ENCODE measurements at places on chromosomes 3 and 15.

- DNase-seq: no peak
- H3K36me3 ChIP-seq: no peaks in the 10 kb centered on the region
- H3K4me1 ChIP-seq: peaks cover 30% of the 10 kb centered on the region
- no peak overlapping the region for H3K27ac ChIP-seq
These were observed 1.4 kb downstream of the CCR5AS start for GRCh38 chr3:46405301-46406019.

GRCh38 chr3:108322352-108322751 lies 26.0 kb downstream of the HHLA2 start:
- DNase-seq: no peak
- no peak overlapping the region for H3K27ac ChIP-seq
- no peak overlapping the region for H3K4me3 ChIP-seq
- H3K36me3 ChIP-seq: no peaks in the 10 kb centered on the region

DNA sequence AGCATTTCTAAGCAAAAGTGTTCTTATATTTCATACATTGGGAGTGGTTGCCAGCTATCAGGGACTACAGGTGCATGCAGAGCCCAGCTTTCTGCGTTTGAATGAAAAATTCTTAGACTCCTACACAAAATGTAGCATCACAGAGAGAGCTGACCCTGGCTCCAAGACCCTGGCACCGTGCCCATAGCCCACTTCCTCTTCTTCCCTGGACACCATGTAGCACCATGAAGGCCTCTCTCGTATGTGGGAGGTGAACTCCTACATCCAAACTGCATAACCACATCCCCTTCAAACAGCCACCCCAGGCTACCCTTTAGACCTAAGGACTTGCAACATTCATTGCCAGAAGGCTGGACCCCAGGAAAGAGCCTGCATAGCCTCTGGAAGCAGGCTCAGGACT lies 35.8 kb upstream of the ATOSA start:
- H3K27ac ChIP-seq: no peak overlapping the region
- no peak for DNase-seq
- H3K36me3 ChIP-seq: no peaks in the 10 kb centered on the region
- H3K4me3 ChIP-seq: no peak overlapping the region

DNA sequence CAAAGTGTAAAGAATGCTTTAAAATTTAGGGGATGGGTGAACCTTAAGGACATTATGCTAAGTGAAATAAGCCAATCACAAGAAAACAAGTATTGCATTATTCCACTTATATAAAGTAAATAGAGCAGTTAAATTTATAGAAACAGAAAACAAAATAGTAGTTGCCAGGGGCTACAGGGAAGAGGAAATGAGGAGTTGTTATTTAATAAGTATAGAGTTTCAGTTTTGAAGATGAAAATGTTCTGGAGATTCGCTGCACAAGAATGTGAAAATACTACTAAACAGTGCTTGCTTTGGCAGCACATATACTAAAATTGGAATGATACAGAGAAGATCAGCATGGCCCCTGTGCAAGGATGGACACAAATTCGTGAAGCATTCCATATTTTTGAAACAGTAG lies 32.0 kb downstream of the DNAH12 start:
- H3K36me3 ChIP-seq: no peaks in the 10 kb centered on the region
- H3K4me3 ChIP-seq: no peak overlapping the region
- no peak overlapping the region for H3K27ac ChIP-seq
- DNase-seq: peak; percentile 5

DNA sequence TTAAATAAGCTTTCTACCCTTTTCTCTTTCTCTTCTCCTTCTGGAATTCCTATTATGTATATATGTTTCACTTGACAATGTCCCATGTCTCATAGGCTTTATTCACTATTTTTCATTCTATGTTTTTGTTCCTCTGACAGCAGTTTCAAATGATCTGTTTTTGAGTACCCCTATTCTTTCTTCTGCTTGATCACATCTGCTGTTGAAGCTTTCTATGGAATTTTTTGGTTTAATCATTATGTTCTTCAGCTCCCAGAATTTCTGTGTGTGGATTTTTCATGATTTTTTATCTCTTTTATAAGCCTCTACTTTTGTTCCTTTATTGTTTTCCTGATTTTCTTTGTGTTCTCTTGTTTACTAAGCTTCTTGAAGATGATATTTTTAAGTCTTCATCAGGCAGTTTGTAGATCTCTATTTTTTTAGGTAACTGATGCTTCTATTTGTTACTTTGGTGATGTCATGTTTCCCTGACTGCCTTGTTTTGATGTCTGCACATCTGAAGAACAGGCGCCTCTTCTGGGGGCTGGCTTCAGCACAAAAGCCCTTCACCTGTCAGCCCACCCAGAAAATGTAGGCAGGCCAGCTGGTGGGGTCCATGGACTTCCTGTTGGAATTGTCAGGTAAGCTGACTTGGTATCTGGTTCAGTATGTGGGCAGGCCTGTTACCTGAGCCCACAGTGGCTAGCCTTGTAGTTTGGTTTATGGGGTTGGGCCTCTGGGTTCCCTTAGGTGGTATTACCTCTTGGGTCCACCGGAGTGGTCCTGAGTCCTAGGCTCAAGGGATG lies 15.8 kb downstream of the FAM227B start:
- H3K4me1 ChIP-seq: no peaks in the 10 kb centered on the region
- no peak overlapping the region for H3K4me3 ChIP-seq
- no peak for DNase-seq
- no peaks in the 10 kb centered on the region for H3K27me3 ChIP-seq

- no peak overlapping the region for H3K4me3 ChIP-seq
- no peaks in the 10 kb centered on the region for H3K4me1 ChIP-seq
- no peaks in the 10 kb centered on the region for H3K36me3 ChIP-seq
- H3K27ac ChIP-seq: no peak overlapping the region
- no peaks in the 10 kb centered on the region for H3K27me3 ChIP-seq
These were observed 449.9 kb downstream of the FHIT start for GRCh38 chr3:60801307-60801706.

DNA sequence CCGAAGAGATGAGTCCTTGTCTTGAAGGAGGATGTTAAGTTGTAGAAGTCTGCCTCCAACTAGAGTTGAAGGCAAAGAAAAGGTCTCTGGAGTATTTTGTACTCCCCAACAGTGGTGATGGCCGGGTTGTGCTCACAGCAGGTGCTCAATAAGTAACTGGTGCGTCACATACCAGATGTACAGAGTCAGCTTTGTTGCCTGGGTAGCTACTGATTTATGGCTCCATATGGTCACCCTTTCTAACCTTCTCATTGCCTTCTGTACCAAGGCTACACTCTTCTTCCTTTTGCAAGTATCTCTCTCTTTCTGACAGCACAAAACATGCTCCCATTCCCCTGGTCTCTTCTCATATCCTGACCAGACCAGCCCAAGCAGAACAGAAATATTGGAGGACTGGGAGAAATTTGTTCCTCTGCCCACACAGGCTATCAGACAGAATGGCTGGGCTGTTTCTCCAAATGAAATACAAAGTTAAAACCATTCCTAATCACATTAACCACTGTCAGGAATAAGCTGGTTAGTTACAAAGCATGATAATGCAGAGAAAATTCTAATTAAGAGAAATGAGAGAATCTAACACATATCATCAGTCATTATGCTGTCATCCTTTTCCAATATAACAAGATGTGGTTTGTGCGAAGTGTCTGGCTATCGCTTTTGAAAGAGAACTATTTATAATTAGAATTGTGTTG lies 150.1 kb upstream of the LRRN1 start:
- H3K27ac ChIP-seq: no peak overlapping the region
- H3K4me3 ChIP-seq: no peak overlapping the region
- no peaks in the 10 kb centered on the region for H3K36me3 ChIP-seq

- H3K27ac ChIP-seq: no peak overlapping the region
- no peaks in the 10 kb centered on the region for H3K36me3 ChIP-seq
- DNase-seq: no peak
- H3K27me3 ChIP-seq: no peaks in the 10 kb centered on the region
These were observed 45.6 kb downstream of the CHST2 start for GRCh38 chr3:143165211-143165610.

DNA sequence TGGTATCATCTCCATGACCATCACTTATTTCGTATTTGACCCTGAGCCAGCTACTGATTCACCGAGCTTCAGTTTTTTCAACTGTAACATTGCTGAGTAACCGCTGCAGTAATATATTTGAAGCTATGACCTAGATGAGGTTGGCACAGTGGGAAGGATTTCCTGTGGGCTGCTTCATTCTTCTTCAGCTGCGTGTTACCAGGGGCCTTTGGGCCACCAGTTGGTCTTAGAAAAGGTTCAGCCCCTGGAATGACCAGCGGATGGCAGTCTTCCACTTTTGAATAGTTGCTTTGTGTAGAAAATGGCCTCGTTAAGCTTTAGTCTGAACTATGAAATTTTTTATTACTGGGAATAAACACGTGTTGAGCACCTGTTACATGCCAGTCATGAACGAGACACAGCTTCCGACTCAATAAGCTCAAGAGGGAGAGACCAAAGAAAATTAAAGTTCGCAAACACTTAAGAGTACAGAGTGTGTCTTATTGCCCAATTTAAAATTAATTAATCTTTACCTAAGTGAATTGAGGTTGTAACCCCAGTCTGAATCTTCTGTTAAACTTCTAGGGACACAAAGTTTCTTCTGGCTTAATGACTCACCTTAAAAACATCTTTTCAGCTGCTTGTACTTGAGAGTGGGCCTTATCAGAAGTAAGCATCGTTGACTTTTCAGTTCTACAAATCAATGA lies 57.6 kb upstream of the NR2E3 start:
- H3K27me3 ChIP-seq: no peaks in the 10 kb centered on the region
- peak overlapping the region; percentile 68 for H3K27ac ChIP-seq
- no peaks in the 10 kb centered on the region for H3K36me3 ChIP-seq
- DNase-seq: peak; percentile 98

DNA sequence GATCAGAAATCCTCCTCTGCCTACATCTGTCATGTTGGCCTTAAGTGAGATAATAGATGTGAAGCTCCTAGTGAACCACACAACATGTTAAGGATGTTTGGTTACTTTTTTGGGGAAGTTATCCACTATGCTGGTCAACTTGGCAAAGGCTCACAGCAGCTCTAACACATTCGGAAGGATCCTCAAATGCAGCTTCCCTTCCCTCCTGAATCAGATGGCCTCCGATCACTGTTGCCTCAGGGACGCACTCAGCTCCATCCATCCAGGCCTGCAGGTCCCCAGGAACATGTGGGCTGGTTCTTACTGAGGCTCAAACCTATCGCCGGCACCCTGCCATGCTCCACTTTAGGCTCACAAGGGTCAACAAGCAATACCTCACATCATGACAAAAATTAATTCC lies 67.9 kb downstream of the CORO2B start:
- H3K4me3 ChIP-seq: no peak overlapping the region
- H3K36me3 ChIP-seq: peaks cover 2% of the 10 kb centered on the region
- no peaks in the 10 kb centered on the region for H3K27me3 ChIP-seq
- DNase-seq: no peak
- peaks cover 30% of the 10 kb centered on the region for H3K4me1 ChIP-seq

DNA sequence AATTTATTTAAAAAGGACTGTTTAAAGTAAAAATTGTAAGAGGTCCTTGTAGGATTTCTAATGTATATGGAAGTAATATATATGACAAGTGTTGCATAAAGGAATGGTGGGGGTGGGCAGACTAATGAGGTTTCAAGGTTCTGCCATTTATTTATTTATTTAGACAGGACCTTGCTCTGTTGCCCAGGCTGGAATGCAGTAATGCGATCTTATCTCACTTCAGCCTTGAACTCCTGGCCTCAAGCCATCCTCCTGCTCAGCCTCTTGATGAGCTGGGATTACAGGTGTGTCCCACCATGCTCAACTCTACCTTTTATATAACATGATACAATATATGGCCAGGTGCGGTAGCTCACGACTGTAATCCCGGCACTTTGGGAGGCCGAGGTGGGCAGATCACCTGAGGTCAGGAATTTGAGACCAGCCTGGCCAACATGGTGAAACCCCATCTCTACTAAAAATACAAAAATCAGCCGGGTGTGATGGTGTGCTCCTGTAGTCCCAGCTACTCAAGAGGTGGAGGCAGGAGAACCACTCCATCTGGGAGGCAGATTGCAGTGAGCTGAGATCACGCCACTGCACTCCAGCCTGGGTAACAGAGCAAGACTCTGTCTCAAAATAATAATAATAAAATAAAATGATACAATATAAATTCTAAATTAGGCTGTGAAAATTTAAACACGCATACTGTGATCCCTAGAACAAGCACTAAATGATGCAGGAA lies 33.8 kb upstream of the IGF2BP2 start:
- no peak overlapping the region for H3K4me3 ChIP-seq
- no peaks in the 10 kb centered on the region for H3K4me1 ChIP-seq
- no peaks in the 10 kb centered on the region for H3K36me3 ChIP-seq
- no peaks in the 10 kb centered on the region for H3K27me3 ChIP-seq

- no peak overlapping the region for H3K27ac ChIP-seq
- no peaks in the 10 kb centered on the region for H3K36me3 ChIP-seq
- H3K4me3 ChIP-seq: no peak overlapping the region
- no peaks in the 10 kb centered on the region for H3K27me3 ChIP-seq
These were observed 13.9 kb upstream of the MGLL start for GRCh38 chr3:127835993-127836882.

- H3K4me1 ChIP-seq: no peaks in the 10 kb centered on the region
- no peaks in the 10 kb centered on the region for H3K27me3 ChIP-seq
- no peaks in the 10 kb centered on the region for H3K36me3 ChIP-seq
These were observed 15.5 kb downstream of the DLEC1 start for GRCh38 chr3:38054499-38055001.

GRCh38 chr3:101228441-101228840 lies 91.9 kb downstream of the IMPG2 start:
- H3K27me3 ChIP-seq: no peaks in the 10 kb centered on the region
- no peaks in the 10 kb centered on the region for H3K36me3 ChIP-seq
- DNase-seq: no peak

GRCh38 chr3:63245726-63246241 lies 32.3 kb upstream of the SYNPR start:
- no peak overlapping the region for H3K27ac ChIP-seq
- H3K27me3 ChIP-seq: peaks cover 4% of the 10 kb centered on the region
- no peak overlapping the region for H3K4me3 ChIP-seq
- no peak for DNase-seq

DNA sequence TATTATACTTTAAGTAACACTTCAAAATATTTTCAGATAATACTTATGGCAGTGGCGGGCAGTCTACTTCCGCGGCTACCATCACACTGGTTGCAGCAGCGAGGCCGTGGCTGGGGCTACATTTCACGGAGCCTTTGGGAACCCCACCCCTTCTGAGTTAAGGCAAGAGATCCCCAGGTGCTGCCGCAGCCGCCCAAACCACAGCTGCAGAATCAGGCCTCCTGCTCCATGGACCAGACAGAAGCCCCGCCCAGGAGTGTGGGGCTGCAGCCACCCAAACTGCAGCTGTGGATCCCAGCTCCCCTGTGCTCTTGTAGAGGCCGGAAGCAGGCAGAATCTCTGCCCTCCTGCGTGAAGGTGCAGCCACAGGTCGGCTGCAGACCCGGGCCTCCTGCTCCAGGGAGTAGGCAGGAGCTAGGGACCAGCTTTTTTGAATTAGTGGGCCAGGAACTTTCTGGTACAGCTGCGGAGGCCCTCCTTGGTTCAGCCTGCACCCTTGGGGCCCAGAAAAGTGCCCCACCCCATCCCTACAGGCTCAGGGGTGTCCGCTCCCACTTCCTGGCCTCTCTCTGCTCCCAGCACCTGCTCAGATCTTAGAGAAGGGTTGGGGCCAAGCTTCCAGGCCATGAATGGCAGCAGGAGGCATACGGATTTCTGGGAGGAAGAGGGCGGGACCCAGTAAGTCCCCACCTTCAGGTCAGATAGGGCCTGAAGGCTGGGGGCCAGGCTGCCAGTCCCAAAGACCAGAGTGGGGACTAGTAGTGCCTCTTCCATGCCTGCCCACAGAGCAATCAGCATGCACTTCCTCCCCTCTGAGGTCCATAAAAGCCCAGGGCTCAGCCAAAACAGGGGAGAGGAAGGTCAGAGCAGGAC lies 1188.8 kb upstream of the CADM2 start:
- no peaks in the 10 kb centered on the region for H3K36me3 ChIP-seq
- no peak overlapping the region for H3K27ac ChIP-seq

- DNase-seq: peak; percentile 25
- no peak overlapping the region for H3K27ac ChIP-seq
- H3K4me1 ChIP-seq: peaks cover 28% of the 10 kb centered on the region
- no peak overlapping the region for H3K4me3 ChIP-seq
These were observed 105.3 kb downstream of the TNIK start for GRCh38 chr3:171354706-171355582.
